ENCODE measurements at places on chromosomes 3 and 15. TPM values are rescaled to one million over a fixed set of nuclear protein-coding genes. Genes with fewer than 3 reads are reported as not detected.

Gene SNRK
- 115 TPM for total RNA-seq

GRCh38 chr3:194987571-194988494 lies 283.1 kb downstream of the XXYLT1 start:
- no peak overlapping the region for H3K27ac ChIP-seq
- DNase-seq, result no peak
- no peaks in the 10 kb centered on the region for H3K36me3 ChIP-seq
- no peaks in the 10 kb centered on the region for H3K27me3 ChIP-seq
- H3K4me1 ChIP-seq, result no peaks in the 10 kb centered on the region
- no peak overlapping the region for H3K4me3 ChIP-seq

Gene MAP6D1
- 0.81 TPM for total RNA-seq

- H3K36me3 ChIP-seq, result no peaks in the 10 kb centered on the region
- no peak overlapping the region for H3K4me3 ChIP-seq
- H3K27me3 ChIP-seq, result no peaks in the 10 kb centered on the region
- H3K27ac ChIP-seq, result no peak overlapping the region
Measured at GRCh38 chr3:144053121-144053520, 81.5 kb downstream of the DIPK2A start.

Gene MESP2
- total RNA-seq, result not detected

DNA sequence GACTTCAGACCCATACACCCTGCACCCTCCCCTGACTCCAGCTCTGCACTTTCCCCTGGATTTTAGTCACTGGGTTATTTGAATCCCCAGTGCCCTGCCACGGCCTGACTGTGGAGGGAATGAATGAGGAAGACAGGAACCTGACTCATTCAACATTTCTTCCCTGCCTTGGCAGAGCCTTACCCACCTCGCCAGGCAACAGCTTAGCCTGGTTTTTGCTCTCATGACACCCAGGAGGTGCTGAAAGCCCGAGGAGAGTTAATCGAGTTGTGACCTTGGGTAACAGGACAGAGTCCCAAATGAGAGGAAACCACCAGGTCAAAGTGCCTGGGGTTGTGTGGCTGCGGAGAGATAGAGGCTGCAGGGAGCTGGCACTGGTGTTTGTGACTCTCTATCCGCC lies 128.3 kb downstream of the SMAD6 start:
- no peaks in the 10 kb centered on the region for H3K27me3 ChIP-seq
- H3K4me3 ChIP-seq, result no peak overlapping the region
- no peak overlapping the region for H3K27ac ChIP-seq
- DNase-seq, result no peak
- no peaks in the 10 kb centered on the region for H3K4me1 ChIP-seq

Gene GOLGA8K
- total RNA-seq, result 1.2 TPM

- no peak overlapping the region for H3K27ac ChIP-seq
- no peak overlapping the region for H3K4me3 ChIP-seq
- no peaks in the 10 kb centered on the region for H3K4me1 ChIP-seq
- H3K27me3 ChIP-seq, result no peaks in the 10 kb centered on the region
- no peaks in the 10 kb centered on the region for H3K36me3 ChIP-seq
Measured at GRCh38 chr3:141103503-141103902, 52.4 kb downstream of the SPSB4 start.

DNA sequence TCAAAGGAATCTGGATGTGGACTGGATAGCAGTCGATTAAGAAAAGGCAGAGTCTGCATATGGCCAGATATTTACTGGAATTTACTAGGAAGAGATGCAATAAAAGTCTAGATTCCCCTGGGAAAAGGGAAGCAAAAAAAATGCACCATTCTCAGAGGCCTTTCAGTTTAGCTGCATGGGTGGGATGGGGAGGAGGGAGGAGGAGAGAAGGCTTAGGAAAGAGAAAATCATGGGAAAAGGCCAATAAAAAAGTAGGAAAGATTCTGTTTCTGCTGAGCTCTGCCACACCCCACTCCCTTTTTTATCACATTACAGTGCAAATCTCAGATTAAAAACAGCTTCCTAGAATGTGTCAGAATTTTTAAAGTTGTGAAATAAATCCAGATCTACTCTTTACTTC lies 103.6 kb downstream of the ADAMTS9 start:
- no peaks in the 10 kb centered on the region for H3K4me1 ChIP-seq
- no peaks in the 10 kb centered on the region for H3K27me3 ChIP-seq
- no peak overlapping the region for H3K27ac ChIP-seq
- H3K4me3 ChIP-seq, result no peak overlapping the region

GRCh38 chr3:45760878-45761711 lies 35.2 kb downstream of the SLC6A20 start:
- DNase-seq, result no peak
- H3K27ac ChIP-seq, result no peak overlapping the region
- no peaks in the 10 kb centered on the region for H3K36me3 ChIP-seq
- no peak overlapping the region for H3K4me3 ChIP-seq

DNA sequence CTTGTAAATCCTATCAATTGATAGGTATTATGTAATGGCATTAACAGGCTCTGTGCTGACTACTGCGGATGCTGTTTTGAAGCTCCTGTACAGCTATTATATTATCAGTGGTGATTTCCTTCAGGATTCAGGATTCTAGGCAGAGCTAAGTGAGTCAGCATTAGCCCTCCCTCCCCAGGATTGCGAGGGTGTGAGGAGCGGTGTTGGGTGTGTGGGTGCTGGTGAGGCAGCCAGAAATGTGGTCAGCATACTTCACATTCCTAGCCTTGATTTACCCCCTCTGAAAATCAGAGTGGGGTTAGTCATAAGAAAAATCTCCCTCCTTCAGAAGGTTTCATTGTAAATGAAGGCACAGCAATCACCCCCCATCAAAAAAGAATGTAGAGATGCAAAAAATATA lies 72.5 kb downstream of the SNTN start:
- no peaks in the 10 kb centered on the region for H3K27me3 ChIP-seq
- no peak overlapping the region for H3K27ac ChIP-seq
- H3K36me3 ChIP-seq, result no peaks in the 10 kb centered on the region
- DNase-seq, result no peak

Gene MIX23
- 19.2 TPM for total RNA-seq

- H3K36me3 ChIP-seq, result no peaks in the 10 kb centered on the region
- no peaks in the 10 kb centered on the region for H3K27me3 ChIP-seq
- DNase-seq, result no peak
- H3K27ac ChIP-seq, result no peak overlapping the region
- no peaks in the 10 kb centered on the region for H3K4me1 ChIP-seq
- H3K4me3 ChIP-seq, result no peak overlapping the region
Measured at GRCh38 chr15:25886498-25887140, 23.5 kb upstream of the ATP10A start.

Gene SPINK8
- total RNA-seq, result not detected

Gene RASGRP1
- total RNA-seq, result 100 TPM

Gene GADL1
- not detected for total RNA-seq

DNA sequence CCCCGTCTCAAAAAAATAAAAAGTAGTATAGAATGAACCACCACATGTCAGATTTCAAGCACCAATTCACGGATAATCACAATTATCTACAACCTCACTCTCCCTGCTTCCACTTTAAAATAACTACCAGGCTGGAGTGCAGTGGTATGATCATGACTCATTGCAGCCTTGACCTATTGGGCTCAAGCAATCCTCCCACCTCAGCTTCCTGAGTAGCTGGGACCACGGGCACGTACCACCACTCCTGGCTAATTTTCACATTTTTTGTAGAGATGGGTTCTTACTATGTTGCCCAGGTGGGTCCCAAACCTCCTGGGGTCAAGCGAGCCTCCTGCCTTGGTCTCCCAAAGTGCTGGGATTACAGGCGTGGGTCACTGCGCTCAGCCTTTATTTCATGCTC lies 38.1 kb upstream of the LDHAL6B start:
- H3K27me3 ChIP-seq, result no peaks in the 10 kb centered on the region
- no peaks in the 10 kb centered on the region for H3K4me1 ChIP-seq

DNA sequence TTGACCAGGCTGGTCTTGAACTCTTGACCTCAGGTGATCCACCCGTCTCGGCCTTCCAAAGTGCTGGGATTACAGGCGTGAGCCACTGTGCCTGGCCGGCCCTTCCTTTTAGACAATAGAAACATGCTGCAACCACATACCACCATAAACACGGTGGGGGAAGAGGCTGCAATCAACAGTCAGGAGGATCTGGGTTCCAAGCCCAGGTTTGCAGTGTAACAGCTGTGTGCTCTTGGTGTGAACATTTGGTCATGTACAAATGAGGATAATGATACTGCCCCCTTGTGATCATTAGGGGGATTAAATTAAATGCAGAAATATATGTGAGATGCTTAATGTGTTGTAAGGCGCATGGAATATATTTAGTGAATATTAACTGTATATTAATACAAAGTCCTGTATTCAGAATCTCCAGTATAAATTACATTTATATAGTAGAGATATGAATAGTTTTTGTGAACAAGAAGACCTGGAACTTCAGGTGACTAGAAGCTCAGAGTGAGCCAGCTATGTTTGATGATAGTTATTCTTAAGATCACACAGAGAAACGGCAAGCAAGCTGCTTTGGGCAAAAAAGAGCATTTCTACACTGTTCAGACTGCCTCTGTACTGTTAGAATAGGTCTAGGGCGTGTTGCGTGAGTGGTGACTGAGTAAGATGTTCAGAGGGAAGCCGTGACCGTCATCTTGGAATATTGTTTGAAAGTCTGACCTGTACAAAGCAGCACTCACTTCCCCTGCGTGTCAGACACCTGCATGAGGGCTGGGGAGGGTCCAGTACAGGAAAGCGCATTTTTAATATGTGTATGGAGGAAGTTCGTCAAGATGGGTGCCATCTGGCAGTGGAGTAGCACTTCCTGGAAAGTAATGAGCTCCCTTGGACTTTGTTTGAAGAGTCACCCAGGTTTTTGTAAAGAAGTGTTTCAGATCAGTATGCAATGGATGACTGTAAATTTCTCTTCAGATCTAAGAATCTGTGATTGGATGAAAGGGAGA lies 125.8 kb downstream of the PGPEP1L start:
- H3K36me3 ChIP-seq, result no peaks in the 10 kb centered on the region
- no peaks in the 10 kb centered on the region for H3K4me1 ChIP-seq
- H3K27me3 ChIP-seq, result no peaks in the 10 kb centered on the region
- no peak for DNase-seq
- no peak overlapping the region for H3K27ac ChIP-seq

Gene ALCAM
- 4.4 TPM for total RNA-seq

DNA sequence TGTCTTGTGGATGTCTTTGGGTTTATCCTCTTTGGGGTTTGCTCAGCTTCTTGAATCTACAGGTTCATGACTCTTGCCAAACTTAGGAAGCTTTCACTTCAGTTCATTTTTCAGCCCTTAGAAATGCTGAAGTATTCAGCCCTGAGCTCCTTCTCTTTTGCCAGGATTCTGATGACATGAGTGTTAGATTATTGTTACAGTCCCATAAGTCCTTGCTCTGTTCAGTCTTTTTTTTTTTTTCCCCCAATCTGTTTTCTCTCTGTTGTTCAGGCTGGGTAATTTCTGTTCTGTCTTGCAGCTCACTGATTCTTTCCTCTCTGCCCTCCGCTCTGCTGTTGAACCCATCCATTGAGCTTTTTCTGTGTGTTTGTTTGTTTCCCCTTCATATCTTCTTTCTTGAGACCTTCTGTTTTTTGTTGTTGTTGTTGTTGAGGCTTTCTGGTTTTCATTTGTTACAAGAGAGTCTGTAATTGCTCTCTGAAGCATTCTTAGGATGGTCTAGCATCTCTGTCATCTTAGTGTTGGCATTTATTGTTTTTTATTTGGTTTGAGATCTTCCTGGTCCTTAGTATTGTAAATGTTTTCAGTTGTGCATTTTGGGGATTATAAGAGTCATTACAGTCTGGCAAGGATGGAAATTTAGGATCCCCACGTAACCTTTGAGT lies 18.4 kb downstream of the LRCH3 start:
- H3K27me3 ChIP-seq, result no peaks in the 10 kb centered on the region
- DNase-seq, result no peak
- H3K4me1 ChIP-seq, result peaks cover 1% of the 10 kb centered on the region

Gene ANKRD63
- total RNA-seq, result 0.27 TPM

Gene EFCC1
- total RNA-seq, result 0.16 TPM

- H3K27me3 ChIP-seq, result no peaks in the 10 kb centered on the region
- H3K4me1 ChIP-seq, result no peaks in the 10 kb centered on the region
- no peak overlapping the region for H3K27ac ChIP-seq
- DNase-seq, result no peak
- no peaks in the 10 kb centered on the region for H3K36me3 ChIP-seq
- no peak overlapping the region for H3K4me3 ChIP-seq
Measured at GRCh38 chr3:100150473-100150872, 36.2 kb upstream of the FILIP1L start.

Gene CADM2
- total RNA-seq, result not detected

Gene ANKUB1
- not detected for total RNA-seq

- H3K4me1 ChIP-seq, result no peaks in the 10 kb centered on the region
- no peak for DNase-seq
- H3K4me3 ChIP-seq, result no peak overlapping the region
- no peaks in the 10 kb centered on the region for H3K27me3 ChIP-seq
- H3K36me3 ChIP-seq, result no peaks in the 10 kb centered on the region
- H3K27ac ChIP-seq, result no peak overlapping the region
Measured at GRCh38 chr3:152120601-152121269, 148.0 kb upstream of the MBNL1 start.

Gene ROPN1B
- total RNA-seq, result not detected

Gene CLEC3B
- total RNA-seq, result 0.75 TPM

GRCh38 chr3:66609660-66610561 lies 109.1 kb upstream of the LRIG1 start:
- H3K36me3 ChIP-seq, result no peaks in the 10 kb centered on the region
- H3K27ac ChIP-seq, result no peak overlapping the region
- no peaks in the 10 kb centered on the region for H3K4me1 ChIP-seq

DNA sequence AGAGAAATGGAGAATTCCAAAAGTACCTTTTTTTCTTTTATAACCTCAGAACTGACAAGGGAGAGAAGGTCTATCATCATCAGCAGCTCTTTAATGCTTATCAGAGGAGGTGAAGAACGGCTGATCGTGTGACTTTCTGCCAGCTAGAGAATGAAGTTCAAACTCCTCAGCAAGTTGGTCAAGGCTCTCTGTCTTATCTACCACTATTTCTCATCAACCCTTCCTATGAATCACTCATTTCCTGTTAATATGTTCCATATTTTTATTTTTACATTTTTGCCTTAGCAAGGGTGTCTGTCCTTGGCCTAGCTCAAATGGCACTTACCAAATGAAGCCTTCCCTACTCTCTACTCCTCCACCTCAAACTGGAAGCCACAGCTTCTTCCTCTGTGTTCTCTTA lies 73.1 kb upstream of the TSPAN3 start:
- H3K27me3 ChIP-seq, result no peaks in the 10 kb centered on the region
- no peak overlapping the region for H3K4me3 ChIP-seq
- no peak overlapping the region for H3K27ac ChIP-seq
- H3K4me1 ChIP-seq, result no peaks in the 10 kb centered on the region
- no peaks in the 10 kb centered on the region for H3K36me3 ChIP-seq

DNA sequence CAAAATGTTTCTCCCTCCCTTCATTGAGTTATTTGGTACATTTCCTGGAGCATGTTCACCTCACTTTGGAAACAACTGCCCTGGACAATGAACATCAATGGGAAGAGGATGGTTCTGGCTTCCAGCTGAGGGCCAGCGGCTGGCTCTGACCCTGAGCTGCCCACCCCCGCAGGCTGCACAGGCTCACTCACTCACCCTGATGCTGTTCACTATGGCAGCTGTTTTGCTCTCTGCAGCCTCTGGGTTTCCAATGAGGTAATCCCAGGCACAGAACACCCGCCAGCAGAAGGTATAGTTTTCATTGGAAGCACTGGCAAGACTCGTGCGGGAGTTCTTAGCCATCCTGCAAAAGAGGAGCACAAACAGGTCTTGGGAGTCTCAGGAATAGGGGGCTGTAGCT lies 17.8 kb downstream of the TMC3 start:
- DNase-seq, result no peak
- H3K4me1 ChIP-seq, result no peaks in the 10 kb centered on the region
- no peak overlapping the region for H3K4me3 ChIP-seq

Gene WDR93
- not detected for total RNA-seq

GRCh38 chr3:85041562-85042055 lies 82.8 kb downstream of the CADM2 start:
- no peak overlapping the region for H3K27ac ChIP-seq
- DNase-seq, result no peak
- H3K4me3 ChIP-seq, result no peak overlapping the region
- H3K27me3 ChIP-seq, result no peaks in the 10 kb centered on the region
- H3K36me3 ChIP-seq, result no peaks in the 10 kb centered on the region
